ENCODE measurements at places on chromosomes 11 and 22.

DNA sequence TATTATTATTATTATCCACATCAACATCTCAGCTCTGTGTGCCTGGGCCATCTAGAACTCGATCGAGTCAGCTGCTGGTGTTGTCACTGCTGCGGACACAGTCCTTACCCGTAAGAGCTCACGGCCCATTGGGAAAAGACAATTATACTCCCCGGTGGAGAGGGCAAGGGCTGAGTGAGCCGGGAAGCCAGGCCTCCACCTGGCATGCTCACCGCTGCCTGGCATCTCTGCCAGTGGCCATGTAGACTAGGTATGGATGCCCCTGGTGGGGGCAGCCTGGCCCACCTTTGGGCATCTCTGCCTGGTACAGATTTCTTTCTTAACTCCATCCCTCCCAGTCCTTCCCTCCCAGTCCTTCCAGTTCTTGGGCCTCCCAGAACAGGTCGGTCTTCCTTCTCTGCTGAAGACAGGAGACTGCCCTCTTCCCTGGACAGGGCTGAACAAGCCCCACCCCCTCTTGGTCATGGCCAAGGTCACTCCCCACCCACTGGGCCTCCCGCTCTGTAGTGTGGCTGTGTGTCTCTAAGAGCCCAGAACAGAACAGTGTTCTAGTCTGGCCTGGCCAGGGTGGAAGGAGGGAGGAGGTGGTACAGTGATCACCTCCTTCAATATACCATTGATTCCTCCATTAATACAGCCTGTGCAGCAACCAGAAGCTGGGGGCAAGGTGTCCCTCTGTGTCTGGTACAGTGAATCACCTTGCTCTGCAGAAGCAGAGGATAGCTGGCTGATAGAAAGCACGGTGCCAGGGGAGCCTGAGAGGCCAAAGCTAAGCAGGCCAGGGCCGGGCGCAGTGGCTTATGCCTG is 57.7 kb downstream of the FLRT1 start:
- no peak for DNase-seq

GRCh38 chr22:17970201-17970708 is 54.1 kb downstream of the MICAL3 start:
- no peak for DNase-seq

DNA sequence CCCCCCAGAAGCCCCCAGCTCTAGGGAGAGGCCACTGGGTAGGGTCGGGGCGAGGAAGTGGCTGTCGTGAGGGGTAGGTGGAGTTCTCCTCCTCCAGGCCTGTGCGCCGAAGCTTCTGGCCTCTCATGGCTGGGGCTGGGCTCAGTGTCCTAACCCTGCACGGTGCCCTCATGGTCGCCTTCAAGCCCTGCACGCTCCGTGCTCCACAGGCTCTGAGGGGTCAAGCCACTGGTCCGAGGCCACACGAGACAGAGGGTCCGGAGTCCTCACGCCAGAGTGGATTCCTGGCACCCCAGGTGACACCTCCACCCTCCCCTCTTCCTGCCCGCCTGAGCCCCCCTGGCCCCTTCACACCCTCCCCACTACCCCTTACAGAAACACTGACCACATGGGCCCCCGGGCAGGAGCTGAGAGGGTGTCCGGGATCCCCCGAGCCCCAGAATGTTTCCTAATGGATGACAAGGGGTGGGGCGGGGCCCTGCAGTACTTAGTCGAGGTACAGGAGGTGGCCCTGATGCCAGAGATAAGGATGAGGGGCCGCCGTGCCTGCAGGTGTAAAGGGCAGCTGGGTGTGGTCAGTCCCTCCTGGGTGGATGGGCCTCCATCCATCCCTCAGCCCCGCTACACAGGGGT is 997 bp upstream of the CDHR5 start:
- DNase-seq, result no peak

- DNase-seq, result no peak
Observed at GRCh38 chr11:41458641-41459040, 811 bp downstream of the LRRC4C start.

- DNase-seq, result no peak
Observed at GRCh38 chr11:90218606-90219005, 4.2 kb downstream of the CHORDC1 start.

DNA sequence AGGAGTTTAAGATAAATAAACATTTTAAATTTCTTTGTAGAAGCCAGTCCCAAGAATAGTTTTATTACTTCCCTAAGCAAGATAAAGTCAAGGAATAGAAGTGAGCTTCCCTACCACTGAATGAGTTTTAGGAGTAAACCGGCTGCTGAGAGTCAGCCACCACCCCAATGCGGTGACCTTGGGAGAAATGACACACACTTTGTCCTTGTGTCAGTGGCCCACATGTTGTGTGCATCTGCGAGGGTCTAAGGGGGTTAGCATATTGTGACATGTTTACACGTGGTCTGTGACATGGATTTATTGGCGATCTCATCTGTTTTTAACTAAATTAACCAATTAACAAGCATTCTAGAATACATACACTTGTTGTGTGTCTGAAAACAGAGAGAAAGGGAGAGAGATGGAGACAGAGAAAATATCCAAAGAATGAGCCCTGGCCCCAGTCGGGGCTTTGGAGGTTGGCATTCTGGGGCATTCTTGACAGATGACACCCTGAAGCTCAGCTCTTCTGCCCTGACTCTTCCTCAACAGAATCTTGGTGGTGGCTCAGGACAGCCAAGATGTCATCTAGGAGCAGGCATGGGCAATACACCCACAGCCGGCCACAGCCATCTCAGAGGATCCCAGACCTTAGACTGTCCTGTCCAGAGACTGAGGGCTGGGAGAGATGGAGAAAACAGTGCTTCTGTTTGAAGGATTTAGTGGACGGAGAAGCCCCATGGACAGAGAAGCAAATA is 29.7 kb upstream of the TMPRSS4 start:
- no peak for DNase-seq

- no peak for DNase-seq
Observed at GRCh38 chr22:47550524-47551430, 788.3 kb downstream of the TBC1D22A start.

GRCh38 chr11:76997512-76997911 is 36.7 kb upstream of the B3GNT6 start:
- no peak for DNase-seq

- DNase-seq, result no peak
Observed at GRCh38 chr11:30553521-30554110, 32.5 kb downstream of the MPPED2 start.

DNA sequence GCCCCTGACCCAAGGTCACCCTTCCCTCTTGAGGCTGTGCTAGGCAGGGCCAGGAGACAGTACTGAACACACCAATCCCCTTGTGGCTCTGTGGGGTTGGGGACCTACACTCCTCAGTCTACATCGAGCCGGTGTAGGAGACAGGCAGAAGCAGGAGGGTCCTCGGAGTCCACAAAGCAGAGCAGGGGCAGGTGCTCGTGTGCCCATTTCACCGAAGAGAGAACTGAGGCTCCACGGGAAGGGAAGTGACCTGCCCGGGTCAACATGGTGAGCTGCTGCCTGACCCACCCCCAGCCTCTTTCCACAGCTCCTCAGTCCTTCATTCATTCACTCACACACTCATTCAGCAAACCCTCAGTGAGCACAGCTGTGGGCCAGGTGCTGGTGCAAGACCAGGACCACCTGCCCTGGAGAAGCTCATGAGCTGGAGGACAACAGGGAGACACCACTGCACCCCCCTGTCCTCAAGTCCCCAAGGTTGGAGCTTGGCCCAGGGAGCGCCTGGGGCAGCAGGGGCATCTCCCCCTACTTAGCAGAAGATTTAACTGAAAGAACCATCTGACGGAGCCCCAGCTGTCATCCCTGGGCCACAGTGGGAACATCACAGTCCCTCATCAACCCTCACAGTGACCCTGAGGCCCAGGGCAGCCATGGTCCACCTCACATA is 127.3 kb downstream of the MED15 start:
- no peak for DNase-seq

GRCh38 chr11:8604078-8604723 is 10.2 kb upstream of the STK33 start:
- peak; percentile 83 for DNase-seq

- DNase-seq, result no peak
Observed at GRCh38 chr11:116199182-116199581, 573.6 kb downstream of the BUD13 start.

GRCh38 chr22:37211866-37212173 is 457 bp downstream of the SSTR3 start:
- DNase-seq, result no peak

GRCh38 chr22:43974028-43974545 is 18.8 kb downstream of the SAMM50 start:
- DNase-seq, result no peak

GRCh38 chr11:21653951-21654421 is 538.9 kb upstream of the ANO5 start:
- no peak for DNase-seq

- DNase-seq, result no peak
Observed at GRCh38 chr11:33268945-33269540, 11.9 kb downstream of the HIPK3 start.

Data from brain pericyte (primary cell).